ENCODE measurements at places on chromosomes 13 and 19. TPM values are rescaled to one million over a fixed set of nuclear protein-coding genes. Genes with fewer than 3 reads are reported as not detected.

Gene SYDE1
- 55.8 TPM for total RNA-seq

Gene ETHE1
- total RNA-seq = 30.5 TPM

Gene CCDC194
- total RNA-seq = not detected

Gene ZNF878
- total RNA-seq = not detected

Gene PNMA8C
- not detected for total RNA-seq

Gene VSTM2B
- not detected for total RNA-seq

Gene INSR
- 0.50 TPM for total RNA-seq

Gene IGFL1
- total RNA-seq = not detected

Gene CADM4
- 1.5 TPM for total RNA-seq

Gene MBD3L1
- not detected for total RNA-seq

Gene REX1BD
- 99.1 TPM for total RNA-seq

Gene GRK1
- total RNA-seq = not detected

Gene CEACAM16
- total RNA-seq = not detected

Gene WDR88
- not detected for total RNA-seq

Measured in HT1080 (cell line).